ENCODE measurements at places on chromosomes 6 and 20. TPM values are rescaled to one million over a fixed set of nuclear protein-coding genes. Genes with fewer than 3 reads are reported as not detected.
A peak's percentile ranks its signal among the peaks of the same experiment; 100 is the strongest.

Gene GATA5
- not detected for total RNA-seq

Gene TFEB
- 17.6 TPM for total RNA-seq

Gene TRERF1
- 21.6 TPM for total RNA-seq

Gene KCNK16
- total RNA-seq: not detected

Gene CCHCR1
- total RNA-seq: 52.5 TPM

Gene LAMA2
- total RNA-seq: not detected

DNA sequence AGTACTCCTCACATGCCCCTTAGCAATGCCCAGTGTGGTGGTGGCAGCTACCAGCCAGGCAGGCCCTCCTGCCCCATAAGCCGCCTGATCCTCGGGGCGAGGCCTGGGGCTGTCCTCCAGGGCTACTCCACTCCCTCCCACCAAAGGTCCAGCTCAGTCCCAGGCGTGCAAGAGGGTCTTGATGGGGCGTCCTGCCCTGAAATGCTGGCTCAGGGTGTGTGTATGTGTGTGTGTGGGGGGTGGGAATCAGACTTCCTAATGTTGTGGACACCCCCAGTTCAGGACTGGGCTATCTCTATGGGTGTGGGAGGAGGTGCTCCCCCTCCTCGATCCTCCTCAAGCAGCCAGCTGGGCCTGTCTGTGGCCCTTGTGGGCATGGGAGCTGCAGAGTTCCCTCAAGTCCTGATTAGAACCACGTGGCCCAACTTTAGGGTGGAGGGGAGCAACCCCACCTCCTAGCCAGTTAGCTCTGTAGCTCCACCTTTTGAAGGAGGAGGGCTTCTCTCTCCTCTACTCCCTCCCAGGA, 7.5 kb downstream of the HSPA12B start:
- DNase-seq: peak; percentile 25
- H3K27ac ChIP-seq: no peak overlapping the region
- H3K4me1 ChIP-seq: peaks cover 5% of the 10 kb centered on the region
- H3K27me3 ChIP-seq: peaks cover 11% of the 10 kb centered on the region
- no peaks in the 10 kb centered on the region for H3K36me3 ChIP-seq
- H3K4me3 ChIP-seq: no peak overlapping the region

- no peak overlapping the region for H3K27ac ChIP-seq
- H3K36me3 ChIP-seq: no peaks in the 10 kb centered on the region
- DNase-seq: no peak
- H3K4me1 ChIP-seq: peaks cover 4% of the 10 kb centered on the region
- no peak overlapping the region for H3K4me3 ChIP-seq
Measured at GRCh38 chr6:150175586-150176151, 32.8 kb downstream of the PPP1R14C start.

- no peak for DNase-seq
- H3K4me3 ChIP-seq: no peak overlapping the region
- H3K4me1 ChIP-seq: no peaks in the 10 kb centered on the region
- H3K27me3 ChIP-seq: no peaks in the 10 kb centered on the region
- H3K36me3 ChIP-seq: no peaks in the 10 kb centered on the region
Measured at GRCh38 chr6:154139892-154140291, 100.9 kb downstream of the OPRM1 start.

- no peak overlapping the region for H3K27ac ChIP-seq
- H3K4me3 ChIP-seq: no peak overlapping the region
- DNase-seq: no peak
- H3K27me3 ChIP-seq: peaks cover 37% of the 10 kb centered on the region
Measured at GRCh38 chr6:87071683-87072082, 23.2 kb downstream of the CGA start.

DNA sequence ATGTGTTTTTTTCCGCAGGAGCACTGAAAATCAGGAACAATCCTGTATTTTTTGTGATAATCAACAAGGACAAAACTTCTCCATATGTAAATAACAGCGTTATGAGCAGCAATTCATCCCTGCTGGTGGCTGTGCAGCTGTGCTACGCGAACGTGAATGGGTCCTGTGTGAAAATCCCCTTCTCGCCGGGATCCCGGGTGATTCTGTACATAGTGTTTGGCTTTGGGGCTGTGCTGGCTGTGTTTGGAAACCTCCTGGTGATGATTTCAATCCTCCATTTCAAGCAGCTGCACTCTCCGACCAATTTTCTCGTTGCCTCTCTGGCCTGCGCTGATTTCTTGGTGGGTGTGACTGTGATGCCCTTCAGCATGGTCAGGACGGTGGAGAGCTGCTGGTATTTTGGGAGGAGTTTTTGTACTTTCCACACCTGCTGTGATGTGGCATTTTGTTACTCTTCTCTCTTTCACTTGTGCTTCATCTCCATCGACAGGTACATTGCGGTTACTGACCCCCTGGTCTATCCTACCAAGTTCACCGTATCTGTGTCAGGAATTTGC, at the start of gene TAAR6:
Gene TAAR6 (plus strand): TSS at position 102 of the 557 bp plus-strand sequence. CDS start 0 bp downstream, at position 102.
- H3K27me3 ChIP-seq: peaks cover 24% of the 10 kb centered on the region
- H3K36me3 ChIP-seq: no peaks in the 10 kb centered on the region
- H3K27ac ChIP-seq: no peak within 1 kb of the TSS
- H3K4me1 ChIP-seq: no peaks in the 10 kb centered on the region
- H3K4me3 ChIP-seq: no peak within 1 kb of the TSS
- DNase-seq: no peak

- DNase-seq: no peak
- H3K27ac ChIP-seq: peak overlapping the region; percentile 12
- H3K36me3 ChIP-seq: peaks cover 5% of the 10 kb centered on the region
- H3K27me3 ChIP-seq: no peaks in the 10 kb centered on the region
- peak overlapping the region; percentile 71 for H3K4me3 ChIP-seq
Measured at GRCh38 chr6:53048431-53049195, 16.6 kb upstream of the FBXO9 start.

- no peak for DNase-seq
- H3K4me1 ChIP-seq: no peaks in the 10 kb centered on the region
- H3K36me3 ChIP-seq: no peaks in the 10 kb centered on the region
- no peak overlapping the region for H3K27ac ChIP-seq
- no peak overlapping the region for H3K4me3 ChIP-seq
- no peaks in the 10 kb centered on the region for H3K27me3 ChIP-seq
Measured at GRCh38 chr6:44575644-44576043, 188.1 kb downstream of the CDC5L start.

DNA sequence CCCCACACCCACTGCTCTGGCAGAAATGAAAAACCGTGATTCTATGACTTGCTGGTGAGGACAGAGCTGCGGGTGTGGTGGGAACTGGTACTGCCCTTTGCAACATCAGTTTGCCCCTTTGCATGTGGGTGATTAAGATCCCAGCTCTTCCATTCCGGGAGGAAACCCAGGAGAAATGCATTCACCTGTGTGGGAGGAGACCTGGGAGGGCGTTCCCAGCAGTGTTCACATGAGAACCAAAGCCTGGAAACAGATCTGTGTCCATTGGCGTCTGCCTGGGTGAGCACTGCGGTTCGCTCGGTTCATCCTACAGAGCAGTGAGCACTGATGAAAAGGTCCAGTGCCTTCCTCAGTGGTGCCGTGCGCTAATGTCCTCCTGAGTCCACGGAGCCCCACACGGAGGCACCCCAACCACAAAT, 89.7 kb downstream of the SMOC2 start:
- H3K4me3 ChIP-seq: no peak overlapping the region
- H3K27ac ChIP-seq: no peak overlapping the region
- DNase-seq: no peak

GRCh38 chr6:10221178-10221577, 193.7 kb downstream of the TFAP2A start:
- no peaks in the 10 kb centered on the region for H3K27me3 ChIP-seq
- no peaks in the 10 kb centered on the region for H3K4me1 ChIP-seq
- no peak overlapping the region for H3K4me3 ChIP-seq
- H3K36me3 ChIP-seq: no peaks in the 10 kb centered on the region
- H3K27ac ChIP-seq: no peak overlapping the region

GRCh38 chr6:95685822-95686221, 108.5 kb downstream of the MANEA start:
- no peaks in the 10 kb centered on the region for H3K4me1 ChIP-seq
- no peak overlapping the region for H3K4me3 ChIP-seq
- no peaks in the 10 kb centered on the region for H3K36me3 ChIP-seq

DNA sequence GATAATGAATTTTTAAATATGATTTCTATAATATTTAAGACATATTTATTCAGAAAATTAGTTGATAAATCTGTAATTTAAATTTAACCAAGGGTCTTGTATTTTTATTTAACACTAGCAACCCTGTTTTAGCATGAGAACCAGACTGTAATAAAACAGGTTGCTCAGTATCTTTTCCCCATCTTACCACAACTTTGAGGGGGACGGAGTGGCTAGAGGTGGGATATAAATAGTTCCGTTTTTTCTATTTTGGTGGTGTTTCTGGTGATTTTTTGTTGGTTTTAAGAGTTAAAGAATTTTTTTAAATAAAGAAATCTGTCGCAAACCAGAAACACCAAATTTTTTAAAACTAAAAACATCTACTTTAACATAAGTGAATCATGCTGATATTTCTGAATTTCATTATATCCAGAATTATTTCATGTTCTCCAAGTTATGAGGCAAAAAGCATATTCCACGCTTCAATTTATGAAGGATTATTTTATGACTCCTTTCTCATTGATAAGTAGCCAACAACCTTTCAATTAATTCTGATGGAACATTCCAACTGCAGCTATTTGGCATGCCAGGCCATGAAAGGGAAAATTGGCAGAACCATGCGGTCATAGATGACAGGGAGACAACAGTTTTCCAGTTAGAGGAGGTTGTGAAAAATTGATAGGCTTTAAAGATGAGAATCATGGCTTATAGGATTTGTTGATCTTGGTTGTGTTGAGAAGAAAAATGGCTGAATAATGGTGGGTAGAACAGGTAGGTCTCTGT, 151.9 kb upstream of the CARMIL1 start:
- H3K4me3 ChIP-seq: no peak overlapping the region
- H3K27me3 ChIP-seq: no peaks in the 10 kb centered on the region
- DNase-seq: no peak
- peak overlapping the region; percentile 28 for H3K27ac ChIP-seq

GRCh38 chr20:2293486-2293885, 2.3 kb upstream of the TGM3 start:
- H3K4me3 ChIP-seq: no peak overlapping the region
- no peak for DNase-seq
- H3K27me3 ChIP-seq: peaks cover 9% of the 10 kb centered on the region
- H3K27ac ChIP-seq: no peak overlapping the region
- H3K4me1 ChIP-seq: peaks cover 6% of the 10 kb centered on the region
- no peaks in the 10 kb centered on the region for H3K36me3 ChIP-seq

- DNase-seq: no peak
- no peak overlapping the region for H3K27ac ChIP-seq
- H3K27me3 ChIP-seq: no peaks in the 10 kb centered on the region
- H3K4me3 ChIP-seq: no peak overlapping the region
- H3K36me3 ChIP-seq: no peaks in the 10 kb centered on the region
- H3K4me1 ChIP-seq: no peaks in the 10 kb centered on the region
Measured at GRCh38 chr6:170057961-170058877, 232.7 kb downstream of the DLL1 start.

- H3K27me3 ChIP-seq: no peaks in the 10 kb centered on the region
- no peak for DNase-seq
- H3K4me3 ChIP-seq: no peak overlapping the region
- H3K4me1 ChIP-seq: peaks cover 10% of the 10 kb centered on the region
- no peak overlapping the region for H3K27ac ChIP-seq
Measured at GRCh38 chr6:3843379-3844096, 5.6 kb upstream of the FAM50B start.

Data from activated naive CD8-positive, alpha-beta T cell treated with anti-CD3 and anti-CD28 coated beads, Interleukin-2, amount 10 ng/mL, durations not matched to agents 7 days and 5 days (primary cell).